ENCODE measurements at places on chromosomes 5 and 9.

- no peak for DNase-seq
Measured at GRCh38 chr9:16960084-16960483, 89.6 kb upstream of the BNC2 start.

- DNase-seq: no peak
Measured at GRCh38 chr5:38866362-38867031, 20.7 kb downstream of the OSMR start.

GRCh38 chr5:116953251-116953930 lies 378.8 kb upstream of the SEMA6A start:
- no peak for DNase-seq

DNA sequence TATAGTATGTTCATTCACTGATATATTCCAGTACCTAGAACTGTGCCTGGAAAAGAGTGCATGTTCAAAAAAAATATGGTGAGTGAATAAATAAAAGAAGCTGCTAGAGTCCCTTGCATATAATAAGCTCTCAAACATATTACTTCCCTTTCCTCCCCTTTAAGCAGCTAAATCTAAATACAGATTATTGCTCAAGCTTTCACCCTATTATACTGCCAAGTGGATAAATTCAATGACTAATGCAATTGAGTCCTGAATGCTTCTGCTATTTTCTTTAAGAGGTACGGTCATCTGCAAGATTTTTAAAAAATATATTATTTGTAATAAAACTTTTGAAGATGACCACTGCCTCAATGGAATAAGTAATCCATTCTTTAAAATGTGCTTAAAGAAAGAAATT lies 248.4 kb downstream of the PLK2 start:
- DNase-seq: no peak

- no peak for DNase-seq
Measured at GRCh38 chr9:124625087-124625486, 117.9 kb upstream of the NR5A1 start.

DNA sequence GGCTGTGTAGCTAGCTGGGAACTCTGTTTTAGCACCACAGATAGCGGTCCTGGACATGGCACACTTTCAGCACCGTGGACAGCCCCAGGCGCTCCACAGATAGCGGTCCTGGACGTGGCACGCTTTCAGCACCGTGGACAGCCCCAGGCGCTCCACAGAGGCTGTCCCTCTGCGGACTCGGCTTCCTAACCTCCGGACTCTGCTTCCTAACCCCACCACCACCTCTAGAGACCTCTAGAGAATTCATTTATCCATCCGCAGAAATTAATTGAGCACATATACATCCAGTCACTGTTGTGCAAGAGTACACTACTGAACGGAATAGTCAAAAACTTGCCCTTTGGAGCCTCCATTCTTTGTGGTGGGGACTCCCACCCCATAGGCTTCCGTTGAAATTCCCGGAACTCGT lies 27.4 kb downstream of the UNC5A start:
- DNase-seq: no peak

All from NCI-H187 treated with DMSO at 0.1 percent for 48 hours (cell line).